ENCODE measurements at places on chromosomes 5 and 9. TPM values are rescaled to one million over a fixed set of nuclear protein-coding genes. Genes with fewer than 3 reads are reported as not detected.

- H3K36me3 ChIP-seq: no peaks in the 10 kb centered on the region
- no peaks in the 10 kb centered on the region for H3K4me1 ChIP-seq
- H3K27me3 ChIP-seq: no peaks in the 10 kb centered on the region
- H3K27ac ChIP-seq: no peak overlapping the region
- no peak for DNase-seq
- no peak overlapping the region for H3K4me3 ChIP-seq
Observed at GRCh38 chr5:163869581-163869980, 364.2 kb downstream of the MAT2B start.

DNA sequence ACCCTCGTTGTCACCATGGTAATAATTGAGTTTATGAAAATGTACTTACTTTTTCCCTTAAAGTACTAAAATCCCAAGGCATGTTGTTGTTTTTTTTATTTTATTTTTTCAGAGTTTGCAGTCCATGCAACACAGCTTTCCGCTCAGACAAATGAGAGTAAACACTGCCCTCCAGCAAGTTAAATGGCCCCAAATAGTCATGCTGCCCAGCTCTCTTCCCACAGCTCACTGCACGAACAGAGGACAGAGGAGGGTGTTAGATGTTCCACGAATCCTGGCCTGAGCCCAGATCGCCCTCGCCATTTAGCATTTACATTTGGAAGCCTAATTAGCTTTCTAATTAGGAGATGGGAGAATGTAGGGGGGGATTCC, 1.9 kb downstream of the NIM1K start:
- peaks cover 19% of the 10 kb centered on the region for H3K27me3 ChIP-seq
- peak overlapping the region; percentile 92 for H3K4me3 ChIP-seq
- peaks cover 46% of the 10 kb centered on the region for H3K4me1 ChIP-seq
- peak overlapping the region; percentile 86 for H3K27ac ChIP-seq
- H3K36me3 ChIP-seq: no peaks in the 10 kb centered on the region
- no peak for DNase-seq

Gene ZNF608
- total RNA-seq: not detected

Gene CDC14B
- 13.9 TPM for total RNA-seq

- H3K4me1 ChIP-seq: no peaks in the 10 kb centered on the region
- H3K36me3 ChIP-seq: no peaks in the 10 kb centered on the region
- DNase-seq: peak; percentile 80
- H3K27me3 ChIP-seq: peaks cover 12% of the 10 kb centered on the region
Observed at GRCh38 chr9:121686930-121687541, 35.6 kb downstream of the DAB2IP start.

GRCh38 chr9:136014924-136015633, 53.9 kb upstream of the UBAC1 start:
- H3K27me3 ChIP-seq: no peaks in the 10 kb centered on the region
- H3K27ac ChIP-seq: no peak overlapping the region
- H3K4me3 ChIP-seq: no peak overlapping the region
- no peak for DNase-seq
- no peaks in the 10 kb centered on the region for H3K4me1 ChIP-seq

DNA sequence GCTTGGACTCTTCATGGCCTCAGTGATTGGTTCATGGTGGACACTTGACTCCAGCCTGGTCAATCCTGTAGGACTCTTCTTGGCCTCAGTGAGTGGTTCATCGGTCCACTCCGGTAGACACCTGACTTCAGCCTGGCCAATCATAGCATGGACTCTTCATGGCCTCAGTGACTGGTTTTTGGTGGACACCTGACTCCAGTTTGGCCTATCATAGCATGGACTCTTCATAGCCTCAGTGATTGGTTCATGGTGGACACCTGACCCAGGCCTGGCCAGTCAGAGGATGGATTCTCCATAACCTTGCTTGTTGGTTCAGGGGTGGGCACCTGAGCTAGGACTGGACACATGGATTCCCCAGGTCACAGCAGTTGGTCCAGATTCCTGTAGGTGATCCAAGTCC, 106.0 kb upstream of the ERCC6L2 start:
- no peaks in the 10 kb centered on the region for H3K36me3 ChIP-seq
- peaks cover 12% of the 10 kb centered on the region for H3K27me3 ChIP-seq
- H3K27ac ChIP-seq: no peak overlapping the region
- peaks cover 5% of the 10 kb centered on the region for H3K4me1 ChIP-seq

Gene BTNL3
- 0.16 TPM for total RNA-seq

GRCh38 chr5:78518365-78519197, 130.0 kb downstream of the LHFPL2 start:
- H3K4me1 ChIP-seq: no peaks in the 10 kb centered on the region
- peaks cover 67% of the 10 kb centered on the region for H3K27me3 ChIP-seq
- no peaks in the 10 kb centered on the region for H3K36me3 ChIP-seq
- H3K27ac ChIP-seq: no peak overlapping the region
- H3K4me3 ChIP-seq: no peak overlapping the region

Gene FOXI1
- total RNA-seq: not detected

- H3K4me3 ChIP-seq: no peak overlapping the region
- no peaks in the 10 kb centered on the region for H3K36me3 ChIP-seq
- DNase-seq: no peak
- H3K27ac ChIP-seq: no peak overlapping the region
- no peaks in the 10 kb centered on the region for H3K27me3 ChIP-seq
Observed at GRCh38 chr9:21683484-21684175, 118.8 kb upstream of the MTAP start.

GRCh38 chr9:133030317-133031129, at the start of gene GTF3C5:
GTF3C5 (plus strand) TSS chr9:133030997; CDS start chr9:133031012, 15 bp downstream.
- H3K36me3 ChIP-seq: peaks cover 10% of the 10 kb centered on the region
- peak within 1 kb of the TSS; percentile 99 for H3K27ac ChIP-seq
- H3K27me3 ChIP-seq: no peaks in the 10 kb centered on the region
- peak; percentile 94 for DNase-seq
- peak within 1 kb of the TSS; percentile 98 for H3K4me3 ChIP-seq
- peaks cover 29% of the 10 kb centered on the region for H3K4me1 ChIP-seq

DNA sequence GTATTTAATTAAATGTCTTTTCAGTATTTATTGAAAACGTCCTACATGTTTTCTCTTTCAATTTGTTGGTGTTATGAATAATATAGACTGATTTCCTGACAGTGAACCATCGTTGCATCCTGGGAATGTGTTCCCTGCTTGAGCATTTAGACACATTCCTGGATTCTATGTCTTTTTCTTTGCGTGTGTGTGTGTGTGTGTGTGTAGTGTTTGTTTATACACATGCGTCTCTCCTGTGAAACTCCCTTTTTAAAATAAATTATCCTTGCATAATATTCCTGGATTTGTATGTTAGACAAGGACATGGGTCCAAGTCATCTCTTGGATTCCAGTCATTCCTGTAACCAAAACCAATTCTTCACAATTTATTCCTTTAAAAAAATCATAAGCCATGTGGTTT, 153.4 kb downstream of the HSPA4 start:
- DNase-seq: no peak
- H3K4me1 ChIP-seq: no peaks in the 10 kb centered on the region
- H3K4me3 ChIP-seq: no peak overlapping the region
- no peaks in the 10 kb centered on the region for H3K27me3 ChIP-seq

DNA sequence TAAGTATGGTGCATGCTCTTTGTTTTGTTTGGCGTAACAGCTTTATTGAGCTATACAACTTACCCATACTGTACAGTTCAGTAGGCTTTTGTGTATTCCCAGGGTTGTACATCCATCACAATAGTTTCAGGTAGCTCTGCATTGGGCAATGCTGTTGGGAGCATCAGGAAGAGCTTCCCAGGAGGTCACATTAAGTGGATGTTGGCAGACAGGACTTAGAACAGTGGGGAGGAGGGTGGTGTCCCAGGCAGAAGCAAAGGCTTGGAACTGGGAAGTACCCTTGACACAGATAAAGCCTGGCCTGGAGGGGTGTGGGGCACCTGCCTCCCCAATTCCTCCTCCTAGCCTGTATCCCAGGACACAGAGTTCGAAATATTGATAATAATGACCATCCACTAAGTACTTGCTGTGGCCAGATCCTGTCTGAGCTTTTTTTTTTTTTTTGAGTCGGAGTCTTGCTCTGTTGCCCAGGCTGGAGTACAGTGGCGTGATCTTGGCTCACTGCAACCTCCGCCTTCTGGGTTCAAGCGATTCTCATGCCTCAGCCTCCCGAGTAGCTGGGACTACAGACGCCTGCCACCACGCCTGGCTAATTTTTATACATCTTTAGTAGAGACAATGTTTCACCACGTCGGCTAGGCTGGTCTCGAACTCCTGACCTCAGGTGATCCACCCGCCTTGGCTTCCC, 1.3 kb downstream of the BBLN start:
- H3K27me3 ChIP-seq: no peaks in the 10 kb centered on the region
- H3K4me3 ChIP-seq: peak overlapping the region; percentile 90
- no peak for DNase-seq
- H3K36me3 ChIP-seq: no peaks in the 10 kb centered on the region

- no peak overlapping the region for H3K4me3 ChIP-seq
- no peaks in the 10 kb centered on the region for H3K27me3 ChIP-seq
- DNase-seq: no peak
- no peak overlapping the region for H3K27ac ChIP-seq
Observed at GRCh38 chr9:89879701-89880100, 274.9 kb downstream of the GADD45G start.

- peaks cover 6% of the 10 kb centered on the region for H3K4me1 ChIP-seq
- no peak overlapping the region for H3K27ac ChIP-seq
- H3K27me3 ChIP-seq: peaks cover 23% of the 10 kb centered on the region
- no peak for DNase-seq
- no peaks in the 10 kb centered on the region for H3K36me3 ChIP-seq
Observed at GRCh38 chr9:109518621-109519335, 20.7 kb upstream of the PTPN3 start.

Gene GLDC
- total RNA-seq: 5.2 TPM

DNA sequence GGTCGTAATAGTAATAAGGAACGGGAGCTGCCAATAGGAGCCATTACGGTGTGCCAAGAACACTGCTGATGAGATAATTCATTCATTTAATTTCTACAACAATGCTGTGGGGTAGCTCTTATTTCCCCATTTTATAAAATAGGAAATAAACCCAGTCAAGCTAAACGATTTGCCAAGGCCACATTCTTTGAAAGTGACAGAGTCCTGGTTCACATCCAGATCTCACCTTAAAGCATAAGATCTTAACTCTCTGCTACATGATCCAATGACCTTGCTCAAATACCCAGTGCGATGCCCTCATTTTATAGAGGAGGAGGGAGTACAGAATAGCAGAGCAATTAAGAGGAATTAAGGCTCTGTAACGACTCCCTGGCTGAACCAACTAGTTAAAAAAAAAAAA, 5.0 kb downstream of the PDE6A start:
- DNase-seq: no peak
- H3K4me3 ChIP-seq: peak overlapping the region; percentile 29
- peak overlapping the region; percentile 66 for H3K27ac ChIP-seq

Gene PCDHGA4
- total RNA-seq: 0.25 TPM

- peaks cover 17% of the 10 kb centered on the region for H3K4me1 ChIP-seq
- H3K27ac ChIP-seq: no peak overlapping the region
Observed at GRCh38 chr9:111965566-111966019, 69.0 kb downstream of the UGCG start.

DNA sequence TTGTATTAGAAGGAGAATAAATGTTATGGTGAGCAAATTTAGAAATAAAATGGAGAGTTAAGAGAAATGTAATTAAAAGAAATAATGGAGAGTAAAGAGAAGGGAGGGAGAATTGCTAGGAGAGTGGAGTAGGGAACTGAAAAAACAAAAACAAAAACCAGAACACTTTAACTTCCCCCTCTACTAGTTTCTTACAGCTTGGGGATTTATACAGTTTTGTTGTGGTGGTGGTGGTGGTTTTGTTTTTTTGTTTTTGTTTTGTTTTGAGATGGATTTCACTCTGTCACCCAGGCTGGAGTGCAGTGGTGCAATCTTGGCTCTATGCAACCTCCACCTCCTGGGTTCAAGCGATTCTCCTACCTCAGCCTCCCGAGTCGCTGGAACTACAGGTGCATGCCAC, 322.4 kb downstream of the TMEM167A start:
- no peak for DNase-seq
- H3K4me1 ChIP-seq: no peaks in the 10 kb centered on the region
- no peak overlapping the region for H3K4me3 ChIP-seq
- H3K36me3 ChIP-seq: no peaks in the 10 kb centered on the region
- H3K27ac ChIP-seq: no peak overlapping the region

- H3K27ac ChIP-seq: no peak overlapping the region
- DNase-seq: no peak
- H3K4me3 ChIP-seq: no peak overlapping the region
- H3K36me3 ChIP-seq: no peaks in the 10 kb centered on the region
Observed at GRCh38 chr5:89011778-89012711, 129.1 kb upstream of the MEF2C start.

DNA sequence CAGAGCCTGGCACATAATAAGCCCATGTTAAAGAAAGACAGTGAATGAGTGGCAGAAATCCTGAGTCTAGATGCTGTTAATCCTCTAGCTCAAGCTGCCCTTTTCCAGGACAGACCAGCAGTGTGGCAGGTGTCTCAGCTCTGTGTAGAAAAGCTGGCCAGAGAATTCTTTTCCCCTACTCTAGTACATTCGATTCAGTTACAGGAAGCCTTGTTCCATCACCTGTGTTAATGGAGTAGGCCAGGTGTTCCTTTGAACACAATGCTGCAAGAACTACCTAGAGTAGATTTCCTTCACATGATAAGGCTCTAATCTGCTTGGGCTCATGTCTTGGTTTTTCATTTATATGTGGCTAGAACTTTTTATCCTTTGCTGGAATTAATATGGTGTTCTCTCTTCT, 52.5 kb downstream of the NUP214 start:
- no peak for DNase-seq
- no peak overlapping the region for H3K27ac ChIP-seq
- H3K27me3 ChIP-seq: no peaks in the 10 kb centered on the region

Gene FGF18
- 0.17 TPM for total RNA-seq

- H3K27me3 ChIP-seq: no peaks in the 10 kb centered on the region
- no peak for DNase-seq
- peaks cover 44% of the 10 kb centered on the region for H3K4me1 ChIP-seq
- peaks cover 3% of the 10 kb centered on the region for H3K36me3 ChIP-seq
- peak overlapping the region; percentile 98 for H3K4me3 ChIP-seq
- H3K27ac ChIP-seq: peak overlapping the region; percentile 16
Observed at GRCh38 chr5:181215997-181216989, 6.8 kb upstream of the TRIM41 start.

GRCh38 chr5:175606409-175606808, 51.5 kb upstream of the HRH2 start:
- no peaks in the 10 kb centered on the region for H3K36me3 ChIP-seq
- H3K27me3 ChIP-seq: peaks cover 13% of the 10 kb centered on the region
- peaks cover 23% of the 10 kb centered on the region for H3K4me1 ChIP-seq
- H3K4me3 ChIP-seq: no peak overlapping the region

DNA sequence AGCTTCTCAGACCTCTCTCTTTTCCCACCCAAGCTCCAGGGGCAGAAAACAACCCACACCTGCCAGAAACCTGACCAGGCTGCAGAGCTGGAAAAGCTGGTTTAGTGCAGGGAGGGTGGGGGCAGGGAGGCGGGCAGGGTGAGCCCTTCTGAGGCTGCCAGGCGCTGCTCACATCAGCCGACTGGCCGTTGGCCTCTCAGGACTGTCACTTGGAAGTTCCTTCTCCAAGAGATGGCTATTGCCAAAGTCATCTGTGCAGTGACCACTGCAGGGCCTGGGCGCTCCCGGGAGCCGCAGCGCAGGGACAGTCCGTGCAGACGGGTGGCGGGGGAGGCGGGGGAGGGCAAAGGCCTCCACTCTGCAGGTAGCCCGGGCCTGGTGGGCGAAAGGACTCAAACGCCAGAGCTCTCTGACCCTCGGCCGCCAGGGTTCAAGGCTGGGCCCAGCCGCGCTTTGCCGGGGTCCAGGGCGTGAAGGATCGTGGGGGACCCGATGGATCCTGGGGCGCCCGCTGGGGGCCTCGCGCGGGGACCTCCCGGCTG, 205.0 kb upstream of the IER5L start:
- H3K36me3 ChIP-seq: no peaks in the 10 kb centered on the region
- H3K4me3 ChIP-seq: peak overlapping the region; percentile 80
- no peak for DNase-seq
- no peaks in the 10 kb centered on the region for H3K27me3 ChIP-seq

- peaks cover 15% of the 10 kb centered on the region for H3K27me3 ChIP-seq
- no peak for DNase-seq
- no peaks in the 10 kb centered on the region for H3K36me3 ChIP-seq
- H3K4me1 ChIP-seq: no peaks in the 10 kb centered on the region
- no peak overlapping the region for H3K4me3 ChIP-seq
Observed at GRCh38 chr5:76030343-76030742, 52.8 kb upstream of the SV2C start.

Gene PPP3R2
- not detected for total RNA-seq

Measured in activated T-cell treated with anti-CD3 and anti-CD28 coated beads, Interleukin-2, amount 50 U/mL, for 72 hours (primary cell).